ENCODE measurements at places on chromosomes 1 and 21. TPM values are rescaled to one million over a fixed set of nuclear protein-coding genes. Genes with fewer than 3 reads are reported as not detected.

Gene PIK3CD
- 8.9 TPM for total RNA-seq

Gene UBL4B
- 0.25 TPM for total RNA-seq

Gene TAL1
- total RNA-seq = 2.7 TPM

Gene NBPF10
- 0.74 TPM for total RNA-seq

Gene C1orf87
- total RNA-seq = under 0.01 TPM

Gene LYSMD1
- total RNA-seq = 13.5 TPM

Gene BSND
- not detected for total RNA-seq

Gene ADORA1
- 9.1 TPM for total RNA-seq

Gene IGSF9
- 7.6 TPM for total RNA-seq

Gene DNALI1
- total RNA-seq = 3.7 TPM

Gene SLC6A9
- 4.7 TPM for total RNA-seq

Gene PRAMEF13
- not detected for total RNA-seq

Gene LCE1C
- total RNA-seq = not detected

Gene FCRLB
- 0.74 TPM for total RNA-seq

Gene CA6
- total RNA-seq = not detected

Gene REN
- not detected for total RNA-seq

Gene ERRFI1
- total RNA-seq = 10.3 TPM

Gene CTH
- 4.2 TPM for total RNA-seq

Gene SPOCD1
- not detected for total RNA-seq

Gene SGIP1
- 78.2 TPM for total RNA-seq

Gene ADGRL4
- total RNA-seq = 4.9 TPM

Gene FCRL6
- total RNA-seq = 0.25 TPM

Gene TRAF3IP3
- 0.49 TPM for total RNA-seq

Gene CFAP57
- 0.74 TPM for total RNA-seq

Gene SYT11
- total RNA-seq = 199 TPM

Gene ADPRS
- total RNA-seq = 14.8 TPM

Gene ANKRD65
- 0.49 TPM for total RNA-seq

Gene BMP8B
- total RNA-seq = 0.49 TPM

Gene KCNA3
- 20.2 TPM for total RNA-seq

Gene SHC1
- 7.4 TPM for total RNA-seq

Gene C1QA
- total RNA-seq = 3.2 TPM

Gene F13B
- not detected for total RNA-seq

Gene OR2G6
- not detected for total RNA-seq

Gene MNDA
- 2.0 TPM for total RNA-seq

Gene TIE1
- total RNA-seq = 9.6 TPM

Gene CDK18
- total RNA-seq = 1.2 TPM

Gene KRTAP10-6
- total RNA-seq = not detected

Gene PTGS2
- total RNA-seq = 2.5 TPM

Gene CDKN2C
- 3.9 TPM for total RNA-seq

Measured in temporal lobe (tissue), 4 donors.